ENCODE measurements at places on chromosomes 4 and X.
A peak's percentile ranks its signal among the peaks of the same experiment; 100 is the strongest.

- DNase-seq: no peak
Measured at GRCh38 chr4:19735012-19735411, 516.7 kb upstream of the SLIT2 start.

DNA sequence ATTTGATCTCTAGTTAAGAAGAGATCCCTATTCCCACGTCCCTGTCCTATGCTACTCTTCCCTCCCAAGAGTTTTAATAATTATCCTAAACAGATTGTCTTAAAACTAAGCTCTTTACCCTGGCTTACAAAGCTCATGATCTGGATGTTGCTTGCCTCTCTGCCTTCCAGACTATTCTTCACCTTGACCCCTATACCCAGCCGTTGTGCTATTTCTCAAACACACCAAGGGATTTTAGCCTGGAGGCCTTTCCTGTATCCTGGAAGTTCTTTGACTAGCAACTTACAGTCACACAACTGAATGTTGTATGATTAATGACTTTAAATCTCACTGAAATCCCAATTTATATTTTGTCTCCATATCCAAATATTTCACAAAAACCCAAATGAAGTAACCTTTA lies 314.9 kb downstream of the ADGRL3 start:
- no peak for DNase-seq

GRCh38 chr4:171727185-171727584 lies 86.0 kb upstream of the GALNTL6 start:
- DNase-seq: no peak

GRCh38 chr4:3864742-3865721 lies 98.8 kb downstream of the ADRA2C start:
- DNase-seq: no peak

- no peak for DNase-seq
Measured at GRCh38 chr4:89373394-89373793, 65.8 kb upstream of the GPRIN3 start.

DNA sequence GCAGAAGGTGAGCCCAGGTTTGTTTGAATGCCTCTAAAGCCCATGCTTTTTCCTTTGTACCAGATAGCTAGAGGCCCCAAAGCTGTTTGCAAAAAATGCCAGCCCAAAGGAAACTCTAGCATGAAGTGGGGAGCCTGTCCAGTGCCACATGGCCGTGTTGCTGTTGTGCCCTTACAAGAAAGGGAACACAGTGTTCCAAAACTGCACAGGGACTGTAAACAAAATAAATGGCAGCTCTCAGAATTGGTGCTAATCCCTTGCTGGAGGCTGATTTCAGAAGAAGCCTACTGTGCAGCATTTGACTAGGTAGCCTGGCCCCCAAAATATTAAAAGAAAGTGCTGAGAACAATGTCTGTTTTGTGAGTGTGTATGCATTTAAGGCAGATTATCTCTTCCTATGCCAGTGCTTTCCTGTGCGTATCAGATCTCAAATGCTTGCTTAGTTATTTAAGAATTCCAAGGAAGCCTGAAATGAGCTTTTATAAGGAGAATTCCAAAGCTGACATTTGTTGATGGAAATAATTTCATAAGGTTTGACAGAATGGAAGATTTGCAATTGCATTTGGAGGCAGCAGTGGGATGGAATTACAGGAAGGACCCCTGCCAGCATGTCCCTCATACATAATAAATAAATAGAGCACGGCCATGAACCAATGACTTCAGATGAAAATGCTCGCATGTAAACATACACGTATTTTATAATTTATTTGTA lies 115.7 kb downstream of the IRF2 start:
- no peak for DNase-seq

DNA sequence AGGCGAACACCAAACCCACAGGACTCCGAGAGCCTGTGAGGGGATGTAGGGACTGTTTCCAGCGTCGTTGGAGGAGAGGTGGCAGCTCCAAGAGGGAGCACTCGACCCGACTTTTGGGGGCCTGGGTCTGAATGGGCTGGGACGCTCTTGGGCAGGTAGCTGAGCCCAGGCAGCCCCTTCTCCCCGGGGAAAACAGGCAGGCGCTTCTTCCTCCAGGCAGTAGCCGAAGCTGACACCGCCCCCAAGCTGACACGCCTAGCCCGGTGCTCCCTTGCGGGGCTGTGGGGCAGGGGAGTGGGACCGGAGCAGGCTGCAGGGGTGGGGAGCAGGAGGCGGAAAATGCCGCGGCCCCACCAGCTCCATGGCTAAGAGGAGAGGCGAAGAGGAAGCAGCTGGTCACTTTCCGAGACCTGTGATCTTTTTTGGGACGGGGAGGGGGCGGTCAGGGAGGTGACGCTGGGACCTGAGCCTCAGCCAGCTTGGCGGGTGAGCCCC lies 4.2 kb downstream of the NKX1-1 start:
- DNase-seq: no peak

GRCh38 chr4:73776321-73776729 lies 36.0 kb downstream of the CXCL8 start:
- no peak for DNase-seq

DNA sequence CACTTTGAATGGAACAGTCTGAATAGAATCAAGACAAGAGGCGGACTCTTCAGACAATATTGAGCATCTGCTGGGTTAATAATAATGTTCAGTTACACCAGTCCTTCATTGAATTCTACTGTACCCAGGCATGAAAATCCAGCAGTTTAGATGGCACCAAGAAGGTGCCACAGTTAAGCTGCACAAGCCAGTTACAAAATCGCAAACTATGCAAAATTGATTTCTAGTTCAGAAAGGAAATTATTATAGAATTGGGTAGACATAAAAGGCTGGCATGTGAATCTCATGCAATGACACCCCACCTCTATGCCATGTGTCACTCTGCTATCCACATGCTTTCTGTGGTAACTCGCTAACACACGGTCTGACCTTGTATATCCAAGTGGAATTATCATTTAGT lies 105.8 kb upstream of the VCX3A start:
- DNase-seq: no peak

GRCh38 chr4:152095701-152096070 lies 334.9 kb upstream of the GATB start:
- DNase-seq: no peak

DNA sequence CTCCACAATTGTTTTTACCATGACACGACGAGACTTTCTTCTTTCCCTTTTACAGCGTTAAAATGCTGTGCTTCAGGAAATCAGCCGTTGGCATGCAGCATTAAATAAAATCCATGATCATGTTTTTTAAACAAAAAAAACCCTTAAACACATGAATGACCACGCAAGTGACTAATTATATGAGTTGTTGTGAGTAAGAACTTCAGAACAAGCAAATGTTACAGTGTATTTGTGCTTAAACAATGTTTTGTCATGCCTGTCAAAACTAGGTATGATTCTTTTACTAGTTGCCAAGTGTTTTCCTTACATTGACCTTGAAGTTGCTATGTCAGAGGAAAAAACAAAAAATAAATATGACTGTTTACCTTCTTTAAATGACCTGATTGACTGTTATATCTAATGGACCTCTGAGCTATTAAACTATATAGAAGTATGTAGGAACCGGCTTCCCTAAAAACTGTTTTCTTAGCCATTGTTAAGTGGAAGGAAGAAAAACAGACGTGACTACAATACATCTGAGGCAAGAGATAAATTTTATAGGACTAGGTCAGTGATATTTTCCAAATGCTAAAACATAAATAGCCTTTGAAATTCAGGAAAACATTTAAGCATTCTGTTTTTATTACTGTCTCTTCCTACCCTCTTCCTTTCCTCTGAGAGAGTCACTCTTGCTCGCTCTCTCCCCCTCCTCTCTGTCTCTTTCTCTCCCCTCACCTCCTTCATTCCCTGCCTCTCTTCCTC lies 197.1 kb downstream of the PALLD start:
- DNase-seq: no peak

GRCh38 chr4:39664828-39665731 lies 26.4 kb upstream of the SMIM14 start:
- no peak for DNase-seq

DNA sequence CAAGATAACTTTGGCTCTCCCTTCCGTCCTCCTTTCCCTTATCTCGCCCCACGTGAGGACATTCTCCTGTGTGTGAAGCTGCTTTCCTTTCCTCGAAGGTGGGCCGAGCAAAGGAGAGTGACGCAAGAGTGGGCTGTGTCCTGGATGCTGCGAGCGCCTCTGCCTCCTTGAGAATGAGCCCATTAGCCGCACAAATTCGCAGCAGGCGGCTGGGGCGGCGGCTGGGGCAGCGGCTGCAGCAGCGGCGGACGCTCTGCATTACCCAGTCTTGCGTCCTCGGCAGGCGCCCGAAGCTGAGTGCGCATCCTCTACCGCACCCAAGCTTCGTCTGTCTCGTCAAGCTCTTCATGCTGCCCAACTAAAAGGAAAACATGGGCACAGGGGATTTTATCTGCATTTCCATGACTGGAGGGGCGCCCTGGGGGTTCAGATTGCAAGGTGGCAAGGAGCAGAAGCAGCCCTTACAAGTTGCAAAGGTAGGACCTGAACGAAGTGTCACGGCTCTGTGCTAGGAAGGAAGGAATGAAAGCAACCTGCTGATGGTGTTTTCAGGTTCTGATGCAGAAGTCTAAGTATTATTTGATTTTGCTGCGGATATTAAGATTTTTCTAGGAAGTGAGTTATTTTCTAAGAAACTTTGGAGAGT lies at the start of gene SYNPO2:
Gene SYNPO2, plus strand, starts transcription at position 189 of the 646 bp plus-strand sequence. Its CDS starts 183 bp downstream, at position 372.
- DNase-seq: peak; percentile 55

DNA sequence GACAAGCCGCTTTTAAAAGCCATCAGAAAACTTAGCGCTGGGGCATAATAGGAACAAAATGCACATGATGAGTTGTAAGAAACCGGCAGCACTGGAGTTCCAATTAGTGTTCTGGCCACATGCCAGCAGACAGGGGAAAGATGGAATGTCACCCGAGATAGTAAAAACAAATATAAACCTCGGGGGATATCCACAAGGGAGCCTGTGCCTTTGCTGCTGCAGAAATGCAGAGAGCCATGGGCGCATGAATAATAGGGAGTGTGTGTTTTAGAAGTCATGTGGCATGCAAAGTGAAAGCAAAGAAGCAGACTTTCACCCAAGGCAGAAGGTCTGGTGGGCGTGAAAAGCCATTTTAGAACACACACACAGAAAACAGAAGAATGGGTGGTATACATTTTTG lies 19.1 kb downstream of the GPRASP3 start:
- DNase-seq: no peak

GRCh38 chr4:8050555-8051206 lies 107.9 kb downstream of the ABLIM2 start:
- no peak for DNase-seq

GRCh38 chr4:22794732-22795131 lies 102.0 kb downstream of the GBA3 start:
- DNase-seq: no peak

GRCh38 chr4:183801457-183802165 lies 103.5 kb upstream of the STOX2 start:
- no peak for DNase-seq

GRCh38 chrX:10524578-10524977 lies 95.8 kb downstream of the MID1 start:
- no peak for DNase-seq

- DNase-seq: no peak
Measured at GRCh38 chrX:108216405-108216804, 124.8 kb downstream of the ATG4A start.

DNA sequence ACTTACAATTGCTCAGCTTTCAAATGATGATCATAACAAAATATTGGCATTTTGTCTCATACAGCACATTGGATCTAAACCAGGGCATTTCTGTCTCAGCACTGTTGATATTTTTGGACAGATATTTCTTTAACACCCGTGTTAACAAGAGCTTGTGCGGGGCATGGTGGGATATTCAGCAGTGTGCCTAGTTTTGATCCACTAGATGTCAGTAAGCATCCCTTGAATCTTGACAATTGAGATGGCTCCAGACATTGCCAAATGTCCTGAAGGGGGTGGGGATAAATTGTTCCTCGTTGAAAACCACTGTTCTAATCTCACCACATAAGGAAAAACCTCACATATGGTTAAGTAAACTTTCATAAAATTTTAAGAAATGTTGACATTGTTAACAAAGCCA lies 806.3 kb downstream of the STIM2 start:
- DNase-seq: no peak

DNA sequence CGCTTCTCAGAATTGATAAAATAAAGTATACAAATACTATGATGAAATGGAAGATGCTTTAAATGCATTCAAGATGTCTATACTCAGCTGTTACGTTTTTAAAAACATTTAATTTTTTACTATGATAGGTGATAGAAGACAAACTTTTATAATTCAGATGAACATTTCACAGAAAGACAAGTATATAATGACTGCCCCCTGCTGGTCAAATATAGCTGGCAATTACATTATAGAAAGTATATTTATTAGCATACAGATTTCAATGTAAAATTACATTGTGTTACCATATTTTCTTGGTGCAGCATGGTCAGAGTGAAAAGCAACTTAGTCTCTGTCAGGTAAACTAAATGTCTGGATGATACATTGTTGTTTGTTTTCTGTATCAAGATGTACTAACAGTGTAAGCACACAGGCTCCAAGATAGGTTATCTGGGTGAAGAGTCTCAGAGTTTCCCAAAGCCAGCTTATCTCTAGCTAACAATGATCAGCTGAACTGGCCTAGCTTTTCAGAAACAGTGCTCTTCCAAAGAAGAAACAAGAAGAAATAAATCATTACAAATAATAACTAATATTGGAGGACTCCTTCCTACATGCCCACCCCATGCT lies 54.1 kb downstream of the SRPX start:
- DNase-seq: no peak

DNA sequence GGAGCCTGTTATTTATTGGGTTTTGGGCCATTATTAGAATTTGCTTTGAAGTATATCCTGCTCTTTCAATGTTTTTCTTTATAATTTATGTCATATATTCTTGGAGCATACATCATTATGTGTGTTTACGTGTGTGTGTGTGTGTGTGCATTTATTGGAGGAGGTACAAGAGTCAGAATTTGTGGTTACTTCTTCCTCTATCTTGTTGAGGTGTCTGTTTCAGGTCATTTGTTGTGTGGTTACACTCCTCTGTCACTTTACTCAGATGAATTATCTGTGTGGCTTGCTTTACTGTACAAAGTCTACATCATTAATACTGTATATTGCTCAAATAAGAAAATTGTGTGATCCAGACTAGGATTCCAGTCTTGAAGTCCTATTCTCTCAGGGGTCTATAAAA lies 1957.4 kb upstream of the TENM3 start:
- DNase-seq: no peak

- DNase-seq: no peak
Measured at GRCh38 chrX:3252744-3253143, 93.7 kb downstream of the MXRA5 start.
